Fibroblast of skin of left quadriceps (primary cell): ENCODE measurements at places on chromosomes 1 and 21.

DNA sequence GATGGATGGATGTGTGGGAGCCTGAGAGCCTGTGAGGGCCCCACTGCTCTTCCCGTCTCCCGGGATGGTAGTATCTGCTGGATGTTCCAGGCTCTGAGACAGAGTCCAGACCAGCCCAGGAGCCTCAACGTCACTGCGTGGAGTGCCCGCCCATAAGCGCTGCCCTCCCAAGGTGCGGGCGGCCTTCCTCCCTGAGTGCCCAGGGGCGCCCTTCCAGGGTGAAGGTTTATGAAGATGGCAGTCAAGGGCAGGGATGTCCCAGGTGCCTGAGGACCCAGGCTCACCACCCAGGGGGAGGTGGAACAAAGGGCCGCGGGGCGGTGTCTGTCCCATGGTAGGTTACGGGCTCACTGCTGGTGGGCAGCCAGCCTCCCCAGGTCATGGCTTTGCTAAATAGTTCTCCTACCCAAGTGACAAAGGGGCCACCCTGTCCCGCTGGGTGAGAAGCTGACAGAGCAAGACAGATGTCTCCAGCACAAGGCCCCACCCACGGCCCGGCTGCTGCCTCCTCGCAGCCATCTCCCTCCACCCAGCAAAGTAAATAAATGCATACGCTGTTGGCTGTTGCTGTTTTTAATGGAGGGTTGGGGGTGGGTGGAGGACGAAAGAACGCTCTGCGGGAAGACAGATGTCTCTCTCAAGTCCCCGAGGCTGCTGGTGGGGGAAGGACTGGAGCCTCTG, 9.0 kb upstream of the GPR153 start:
- DNase-seq, result no peak

DNA sequence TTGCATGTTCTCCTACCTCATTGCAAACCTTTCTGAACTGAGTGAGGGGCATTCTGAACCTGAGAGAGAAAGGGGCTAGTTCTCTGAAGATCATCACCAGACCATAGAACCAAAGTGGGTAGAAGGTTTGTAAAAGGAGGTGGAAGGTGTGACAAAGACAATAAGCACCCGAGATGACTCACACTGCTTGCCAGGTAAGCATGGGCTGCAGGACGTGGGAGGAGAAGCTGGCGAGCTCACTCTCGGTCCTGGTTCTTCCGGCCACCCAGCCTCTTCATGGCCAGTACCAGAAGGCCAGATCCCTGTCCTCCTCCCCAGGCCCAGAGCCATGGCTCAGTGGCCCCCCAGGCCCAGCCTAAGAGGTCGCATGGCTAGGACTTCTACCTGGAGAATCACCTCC, 128.3 kb downstream of the TMEM53 start:
- DNase-seq, result no peak

GRCh38 chr1:67491280-67491679, 61.1 kb upstream of the SERBP1 start:
- no peak for DNase-seq

DNA sequence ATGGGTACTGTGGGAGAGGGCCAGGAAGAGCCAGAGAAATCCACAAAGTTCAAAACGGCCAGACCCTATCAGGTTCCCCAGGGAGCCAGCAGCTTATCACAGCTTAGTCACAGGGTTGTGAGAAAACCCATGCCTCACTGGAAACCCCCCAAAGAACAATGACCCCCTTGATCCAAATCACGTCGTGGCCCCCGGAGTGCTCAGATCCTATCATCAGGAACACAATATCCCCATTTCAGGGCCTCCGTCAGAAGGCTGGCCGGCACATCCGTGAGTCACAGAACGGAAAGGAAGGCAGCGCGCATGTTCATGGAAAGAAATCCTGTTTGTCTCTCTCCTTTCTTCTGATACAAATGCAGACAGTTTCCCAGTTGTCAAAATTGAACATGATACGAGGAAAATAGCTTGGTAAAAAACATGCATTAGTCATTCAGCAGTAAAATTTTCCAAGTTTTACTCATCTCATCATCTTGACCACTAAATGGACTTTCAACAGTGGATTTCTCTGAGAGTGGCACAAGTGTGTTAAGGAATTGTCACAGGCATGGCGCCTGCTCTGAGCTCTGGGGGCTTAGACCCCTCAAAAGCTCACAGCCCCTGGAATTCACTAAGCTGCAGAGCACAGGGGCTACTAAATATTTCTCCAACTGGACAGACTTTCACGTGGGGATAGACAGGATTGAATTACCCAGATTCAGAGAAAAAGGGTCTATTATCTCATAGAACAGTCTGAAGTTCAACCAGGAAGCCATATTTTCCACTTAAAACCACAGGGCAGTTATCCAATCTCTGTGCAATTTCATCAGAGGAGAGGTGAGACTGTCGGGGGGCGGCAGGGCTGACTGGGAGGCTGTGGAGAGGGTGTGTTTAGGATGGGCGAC, 124.8 kb downstream of the RIPK4 start:
- peak; percentile 87 for DNase-seq

- DNase-seq, result peak; percentile 29
These were observed 53.3 kb downstream of the NENF start for GRCh38 chr1:212485913-212486618.
